ENCODE measurements at places on chromosomes 16 and 17.

- DNase-seq, result no peak
Measured at GRCh38 chr17:280901-281300, 71.7 kb downstream of the RPH3AL start.

DNA sequence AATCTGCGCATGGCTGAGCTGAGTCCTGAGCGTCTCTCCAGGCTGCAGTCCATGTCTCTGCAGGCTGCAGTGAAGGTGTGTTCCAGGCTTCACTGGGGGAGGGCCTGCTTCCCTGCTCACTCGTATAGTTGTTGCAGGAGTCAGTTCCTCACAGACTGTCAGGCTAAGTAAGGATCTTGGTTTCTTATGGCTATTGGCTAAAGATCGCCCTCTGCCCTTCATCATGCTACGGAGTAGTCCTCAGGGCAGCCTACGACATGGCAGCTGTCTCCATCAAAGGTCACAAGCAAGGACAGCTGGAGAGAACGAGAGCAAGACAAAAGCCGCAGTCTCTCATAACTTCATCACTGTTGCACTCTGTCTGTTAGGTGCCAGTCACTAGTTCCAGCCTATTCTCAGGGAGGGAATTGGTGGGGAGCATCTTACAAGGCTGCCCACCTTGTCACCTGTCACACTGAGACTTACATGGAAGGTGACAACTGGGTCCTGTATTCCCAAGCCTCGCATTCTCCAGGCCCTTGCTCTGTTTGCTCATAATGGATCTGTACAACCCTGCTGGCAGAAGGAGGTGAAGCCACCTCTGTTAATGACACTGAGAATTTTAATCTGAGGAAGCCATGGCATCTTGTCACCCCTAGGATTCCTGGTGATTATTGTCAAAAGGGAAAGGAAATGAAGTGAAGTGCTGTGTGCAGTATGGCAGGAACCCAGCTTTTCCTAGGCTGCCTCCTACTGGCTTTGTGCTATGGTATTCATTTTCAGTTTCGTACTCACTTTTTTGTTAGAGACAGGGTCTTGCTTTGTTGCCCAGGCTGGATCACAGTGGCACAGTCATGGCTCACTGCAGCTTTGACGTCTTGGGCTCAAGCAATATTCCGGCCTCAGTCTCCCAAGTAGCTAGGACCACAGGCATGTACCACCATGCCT lies 43.4 kb downstream of the MFSD11 start:
- no peak for DNase-seq

- DNase-seq, result no peak
Measured at GRCh38 chr17:78650093-78650715, 73.0 kb upstream of the DNAH17 start.

DNA sequence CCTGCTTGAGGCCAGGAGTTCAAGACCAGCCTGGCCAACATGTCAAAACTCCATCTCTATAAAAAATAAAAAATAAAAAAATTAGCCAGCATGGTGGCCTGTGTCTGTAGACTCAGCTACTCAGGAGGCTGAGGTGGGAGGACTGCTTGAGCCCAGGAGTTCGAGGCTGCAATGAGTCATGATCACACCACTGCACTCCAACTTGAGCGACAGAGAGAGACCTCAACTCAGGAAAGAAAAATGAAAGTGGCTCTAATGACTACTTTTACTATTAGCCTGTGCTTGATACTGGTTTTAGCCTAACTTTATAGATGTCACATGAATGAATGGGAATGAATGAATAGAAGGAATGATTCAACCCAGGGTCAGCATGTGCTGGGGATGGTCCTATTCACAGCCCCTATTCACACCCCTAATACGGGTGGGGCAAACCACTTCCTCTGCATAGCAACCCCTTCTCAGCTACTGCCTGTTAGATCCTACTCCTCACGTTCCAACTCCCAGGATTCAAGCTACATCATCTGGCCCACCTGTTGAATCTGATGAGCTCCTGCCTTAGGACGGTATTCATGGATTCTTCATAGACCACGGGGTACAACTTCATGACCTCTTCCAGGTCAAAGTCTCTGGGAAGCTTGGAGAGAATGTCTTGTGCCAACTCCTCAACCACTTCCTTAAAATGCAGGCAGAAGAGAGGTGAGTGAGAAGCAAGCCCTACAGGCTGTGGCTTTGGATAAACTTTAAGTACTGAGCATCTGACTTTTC lies 40.5 kb downstream of the LYRM1 start:
- no peak for DNase-seq

DNA sequence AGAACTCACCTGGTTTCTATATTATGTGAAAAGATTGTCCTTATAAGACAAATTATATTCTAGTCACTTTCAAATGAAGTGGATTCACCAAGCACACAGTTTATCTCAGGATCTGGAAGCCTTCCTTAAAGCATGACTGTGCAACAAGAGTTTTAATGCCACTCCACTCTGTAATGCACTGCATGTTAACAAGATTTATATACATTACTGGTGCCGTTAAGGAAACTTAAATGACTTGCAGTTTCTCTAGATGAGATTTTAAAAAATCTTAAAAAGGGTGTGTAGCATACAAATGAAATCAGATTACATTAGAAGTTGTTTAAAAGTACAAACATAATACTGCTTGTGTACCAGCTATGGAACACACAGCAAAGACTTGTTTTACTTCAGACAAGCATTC lies 150.8 kb downstream of the SNX11 start:
- no peak for DNase-seq

Data from NCI-H2081 (cell line).